ENCODE measurements at places on chromosomes 6 and 20.

- DNase-seq, result no peak
These were observed 12.1 kb downstream of the MICB start for GRCh38 chr6:31510007-31510406.

GRCh38 chr20:15613530-15613929 lies 959.7 kb downstream of the KIF16B start:
- DNase-seq, result no peak

- no peak for DNase-seq
These were observed 85.5 kb downstream of the SULF2 start for GRCh38 chr20:47699818-47700217.

DNA sequence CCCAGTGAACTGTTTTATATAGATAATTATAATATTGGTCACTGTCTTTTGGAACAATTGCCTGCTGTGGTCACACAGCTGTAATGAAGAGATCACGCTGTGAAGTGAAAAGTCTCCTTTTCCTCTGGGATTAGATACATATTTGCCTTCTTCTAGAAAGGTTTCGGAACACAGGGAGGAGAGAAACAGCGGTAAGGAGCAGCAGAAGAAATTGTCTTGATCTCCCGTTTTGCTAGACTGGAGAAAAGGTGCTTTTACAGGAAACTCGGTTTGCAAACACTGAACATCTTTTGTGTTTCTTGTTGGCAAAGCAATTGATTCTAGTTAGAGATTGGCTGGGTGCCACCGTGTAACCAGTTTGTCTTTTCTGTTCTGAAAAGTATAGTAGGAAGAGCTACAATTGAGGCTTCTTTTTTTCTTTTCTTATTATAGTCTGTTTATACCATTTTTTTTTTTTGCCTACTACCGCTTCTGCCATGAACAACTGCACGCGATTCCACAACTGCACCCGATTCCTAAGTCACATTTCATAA lies 404.1 kb upstream of the ID4 start:
- DNase-seq, result no peak

- DNase-seq, result no peak
These were observed 169.3 kb downstream of the CD83 start for GRCh38 chr6:14286634-14287428.

DNA sequence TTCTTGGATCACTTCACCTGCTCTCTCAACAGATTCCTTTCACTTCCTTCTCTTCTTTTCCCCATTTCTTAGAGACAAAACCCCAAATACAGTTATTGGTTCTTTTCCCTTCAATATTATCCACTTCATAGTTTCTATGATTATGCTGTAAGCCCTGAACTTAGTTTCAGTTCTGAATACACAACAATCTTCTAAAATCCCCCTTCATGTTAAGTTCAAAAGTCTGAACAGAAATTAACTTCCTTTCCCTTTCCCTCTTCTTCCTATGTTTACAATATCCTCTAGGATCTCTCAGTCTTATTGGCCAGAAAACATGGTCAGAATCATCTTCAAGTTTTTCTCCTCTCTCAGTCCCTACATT lies 57.7 kb downstream of the OGFRL1 start:
- no peak for DNase-seq

GRCh38 chr6:106448000-106448426 lies 87.5 kb downstream of the CRYBG1 start:
- DNase-seq, result no peak

DNA sequence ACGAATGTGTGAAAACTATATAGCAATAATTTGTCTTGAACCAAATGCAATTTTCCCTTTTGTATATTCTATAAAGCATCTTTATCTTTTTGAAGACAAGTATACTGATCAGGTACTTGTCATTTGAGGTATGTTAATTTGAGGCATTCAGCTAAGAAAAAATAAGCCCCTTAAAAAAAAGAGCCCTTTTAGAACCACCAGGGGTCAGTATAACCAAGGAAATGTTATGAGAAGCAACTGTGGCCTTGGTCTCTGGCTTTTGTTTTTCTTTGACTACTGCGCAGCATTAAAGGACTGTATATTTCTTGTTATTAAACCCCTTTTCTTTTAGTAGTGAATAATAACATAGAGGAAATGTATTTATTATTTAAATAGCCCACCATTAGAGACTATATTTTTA lies 43.1 kb downstream of the CD109 start:
- DNase-seq, result no peak
